ENCODE measurements at places on chromosomes 12 and 14.

DNA sequence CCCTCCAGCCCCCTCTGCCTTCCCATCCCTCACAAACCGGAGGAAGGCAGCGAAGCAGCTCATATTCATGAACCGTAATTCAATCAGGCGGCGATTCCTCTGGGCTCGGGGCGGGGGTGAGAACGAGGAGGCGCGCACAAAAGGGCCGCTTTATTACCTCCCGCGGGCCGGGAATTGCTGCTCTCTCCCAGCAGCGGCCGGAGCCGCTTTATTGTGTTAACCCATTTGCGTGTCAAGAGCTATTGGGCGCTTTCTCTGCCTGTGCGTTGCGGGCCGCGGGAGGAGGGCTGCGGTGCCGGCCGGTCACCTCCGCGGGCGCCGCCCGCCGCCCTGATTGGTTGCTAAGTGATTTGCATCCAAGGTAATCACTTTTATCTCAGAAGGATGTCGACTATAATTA lies 4.8 kb downstream of the FAM222A start:
- no peak for DNase-seq

DNA sequence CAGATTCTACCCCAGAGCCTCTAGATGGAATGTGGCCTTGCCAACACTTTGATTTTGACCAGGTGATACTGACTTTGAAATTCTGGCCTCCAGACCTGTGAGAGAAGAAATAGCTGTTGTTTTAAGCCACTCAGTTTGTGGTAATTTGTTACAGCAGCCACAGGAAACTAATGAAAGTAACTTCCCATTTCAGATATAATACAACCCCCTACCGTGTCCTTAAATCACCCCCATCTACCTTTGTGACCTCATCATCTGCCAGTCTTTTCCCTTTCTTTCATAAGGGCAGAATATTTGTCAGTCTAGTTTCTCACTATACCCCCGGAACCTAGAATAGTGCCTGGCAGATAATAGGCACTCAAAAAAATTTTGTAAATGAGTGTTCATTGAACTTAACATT lies 39.6 kb downstream of the PPP4R4 start:
- DNase-seq: no peak

- DNase-seq: no peak
Observed at GRCh38 chr12:74849801-74850200, 312.2 kb downstream of the ATXN7L3B start.

- no peak for DNase-seq
Observed at GRCh38 chr14:49895480-49895879, 2.6 kb downstream of the ARF6 start.

DNA sequence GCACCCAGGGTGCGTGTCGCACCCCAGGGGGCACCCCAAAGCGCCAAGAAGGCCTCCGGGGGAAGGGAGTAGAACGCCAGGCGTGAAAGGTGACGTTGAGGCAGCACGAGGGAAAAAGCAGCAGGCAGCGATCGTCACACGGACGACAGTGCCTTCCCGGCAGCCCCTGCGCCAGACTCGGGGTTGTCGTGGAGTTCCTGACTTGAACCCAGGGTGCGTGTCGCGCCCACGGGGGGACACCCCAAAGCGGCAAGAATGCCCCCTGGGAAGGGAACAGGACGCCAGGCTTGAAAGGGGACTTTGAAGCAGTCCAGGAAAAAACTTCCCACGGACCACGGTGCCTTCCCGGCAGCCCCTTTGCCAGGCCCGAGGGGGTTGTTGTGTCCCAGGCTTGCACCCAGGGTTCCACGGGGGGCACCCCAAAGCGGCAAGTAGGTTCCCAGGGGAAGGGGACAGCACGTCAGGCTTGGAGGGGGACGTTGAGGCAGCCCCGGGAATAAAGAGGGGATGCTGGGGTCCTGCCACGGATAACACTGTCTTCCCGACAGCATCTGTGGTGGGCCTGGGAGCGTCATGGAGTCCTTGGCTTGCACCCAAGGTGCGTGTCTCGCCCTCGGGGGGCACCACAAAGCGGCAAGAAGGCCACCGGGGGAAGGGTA lies 159.2 kb upstream of the ALG10B start:
- no peak for DNase-seq

GRCh38 chr12:52183971-52184370 lies 7.8 kb downstream of the KRT80 start:
- DNase-seq: no peak

- DNase-seq: peak; percentile 70
Observed at GRCh38 chr12:9064815-9065606, 50.7 kb downstream of the A2M start.

DNA sequence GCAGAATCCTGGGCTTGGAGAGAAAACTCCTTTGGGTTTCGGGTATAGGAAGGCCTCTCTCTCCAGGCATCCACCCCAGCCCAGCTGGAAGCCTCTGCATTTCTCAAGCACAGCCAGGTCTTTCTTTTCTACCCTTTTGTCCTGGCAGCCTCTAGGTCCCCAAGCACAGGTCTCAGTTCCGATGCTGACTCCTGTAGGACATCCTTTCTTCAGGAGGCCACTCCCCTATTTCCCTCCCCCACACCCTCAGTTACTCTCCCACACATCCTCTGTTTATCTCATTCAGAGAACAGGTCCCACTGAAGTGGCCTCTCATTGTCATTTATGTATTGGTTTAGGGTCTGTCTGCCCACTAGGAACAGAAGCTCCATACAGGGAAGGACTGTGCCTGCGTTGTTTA lies 352.6 kb downstream of the VRK1 start:
- DNase-seq: no peak

All from mesothelial cell of epicardium (in vitro differentiated cells).